ELR (cell line): ENCODE measurements at places on chromosomes 7 and 10.

- DNase-seq: no peak
These were observed 44.1 kb downstream of the BAMBI start for GRCh38 chr10:28721318-28721951.

GRCh38 chr10:24425151-24425550 is 216.2 kb downstream of the KIAA1217 start:
- no peak for DNase-seq

GRCh38 chr7:151207804-151208203 is 2.5 kb downstream of the H2BK1 start:
- DNase-seq: no peak

GRCh38 chr7:140594131-140594691 is 46.4 kb downstream of the DENND2A start:
- DNase-seq: no peak

DNA sequence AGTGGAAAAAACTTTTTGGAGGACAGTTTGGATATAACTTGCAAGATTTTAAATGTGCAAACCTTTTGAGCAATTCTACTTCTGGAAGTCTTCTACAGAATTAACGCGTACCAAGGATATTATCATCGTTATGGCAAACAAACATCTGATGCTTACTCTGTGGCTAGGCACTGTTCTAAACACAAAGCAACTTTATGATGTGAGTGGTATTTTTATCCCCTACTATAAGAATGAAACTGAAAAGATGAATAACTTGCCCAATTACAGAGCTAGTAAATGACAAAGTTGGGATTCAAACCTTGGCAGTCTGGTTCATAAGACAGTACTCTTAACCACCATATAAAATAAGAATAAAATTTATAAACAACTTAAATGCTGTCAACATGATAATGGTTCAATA is 15.8 kb downstream of the ASZ1 start:
- no peak for DNase-seq

DNA sequence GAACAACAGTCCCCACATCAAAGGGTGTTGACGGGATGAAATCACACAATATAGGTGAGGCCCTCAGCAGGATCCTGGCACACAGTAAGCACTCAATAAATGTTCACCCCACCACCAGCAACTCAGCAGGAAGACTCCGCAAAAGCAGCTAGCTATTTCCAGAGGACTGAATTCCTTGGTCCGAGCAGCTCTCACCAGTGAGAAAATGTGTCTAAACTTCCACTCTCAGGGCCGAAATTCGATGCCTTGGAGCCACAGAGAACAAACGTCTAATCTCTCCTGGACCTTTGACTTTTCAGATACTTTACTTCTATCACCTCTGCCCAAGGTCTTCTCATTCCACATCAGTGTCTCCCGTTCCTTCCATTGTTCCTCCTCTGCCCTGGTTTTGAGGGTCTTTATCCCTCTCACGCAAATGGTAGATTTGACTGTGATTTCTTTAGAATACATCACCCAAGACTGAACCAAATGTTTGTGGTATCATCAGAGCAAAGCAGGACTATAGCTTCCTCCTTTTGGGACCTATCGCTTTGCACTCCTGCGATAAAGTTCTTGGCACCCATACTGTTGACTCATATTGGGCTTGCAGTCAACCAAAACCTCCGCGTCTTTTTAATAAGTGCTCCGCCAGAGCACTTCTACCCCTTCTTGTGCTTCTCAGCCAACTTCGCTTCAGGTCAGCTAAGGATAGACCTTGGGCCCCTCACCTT is 903 bp upstream of the NT5C2 start:
- no peak for DNase-seq

DNA sequence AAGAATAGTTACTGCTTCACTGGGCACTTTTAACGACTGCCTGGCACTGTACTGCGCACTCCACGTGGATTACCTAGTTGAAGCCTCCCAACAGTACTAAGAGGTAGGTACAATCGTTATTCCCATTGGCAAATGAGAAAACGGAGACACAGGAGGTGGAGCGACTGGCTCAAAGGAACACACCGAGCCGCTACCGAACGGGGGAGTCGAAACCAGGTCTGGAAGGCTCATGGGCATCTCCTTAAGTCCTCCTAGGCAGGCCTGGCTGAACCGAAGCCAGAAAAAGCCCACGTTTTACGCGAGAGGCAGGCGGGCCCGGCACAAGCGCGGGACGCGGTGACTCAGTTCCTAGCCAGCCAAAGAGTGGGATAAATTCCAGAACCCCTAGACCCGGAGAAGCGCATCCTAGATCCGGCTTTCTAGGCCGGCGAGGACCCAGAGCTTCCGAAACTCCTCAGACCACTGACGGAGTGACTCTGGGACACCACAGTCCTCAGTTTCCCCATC is 472 bp downstream of the PDAP1 start:
- peak; percentile 87 for DNase-seq

- no peak for DNase-seq
These were observed 104.9 kb downstream of the RNLS start for GRCh38 chr10:88478256-88478655.

- no peak for DNase-seq
These were observed 339.2 kb downstream of the LRMDA start for GRCh38 chr10:75770626-75771081.

DNA sequence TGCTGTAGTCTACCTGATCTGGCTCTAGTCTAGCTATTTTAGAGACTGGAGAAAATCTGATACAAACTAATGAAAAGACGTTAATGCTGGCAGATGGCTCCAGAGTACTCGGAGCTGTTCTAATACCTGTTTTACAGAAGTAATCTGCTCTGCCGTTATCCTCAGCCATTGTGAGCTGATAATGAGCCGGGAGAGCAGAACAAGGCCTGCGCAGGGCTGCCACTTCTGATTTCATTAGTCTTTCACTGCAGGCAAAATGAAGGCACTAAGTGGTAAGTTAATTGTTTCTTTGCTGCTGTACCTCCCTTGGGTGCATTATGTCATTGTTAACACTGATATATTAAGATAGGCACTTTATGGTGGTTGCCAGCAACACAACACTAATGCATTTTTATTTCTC is 456.4 kb upstream of the PFKP start:
- DNase-seq: no peak

DNA sequence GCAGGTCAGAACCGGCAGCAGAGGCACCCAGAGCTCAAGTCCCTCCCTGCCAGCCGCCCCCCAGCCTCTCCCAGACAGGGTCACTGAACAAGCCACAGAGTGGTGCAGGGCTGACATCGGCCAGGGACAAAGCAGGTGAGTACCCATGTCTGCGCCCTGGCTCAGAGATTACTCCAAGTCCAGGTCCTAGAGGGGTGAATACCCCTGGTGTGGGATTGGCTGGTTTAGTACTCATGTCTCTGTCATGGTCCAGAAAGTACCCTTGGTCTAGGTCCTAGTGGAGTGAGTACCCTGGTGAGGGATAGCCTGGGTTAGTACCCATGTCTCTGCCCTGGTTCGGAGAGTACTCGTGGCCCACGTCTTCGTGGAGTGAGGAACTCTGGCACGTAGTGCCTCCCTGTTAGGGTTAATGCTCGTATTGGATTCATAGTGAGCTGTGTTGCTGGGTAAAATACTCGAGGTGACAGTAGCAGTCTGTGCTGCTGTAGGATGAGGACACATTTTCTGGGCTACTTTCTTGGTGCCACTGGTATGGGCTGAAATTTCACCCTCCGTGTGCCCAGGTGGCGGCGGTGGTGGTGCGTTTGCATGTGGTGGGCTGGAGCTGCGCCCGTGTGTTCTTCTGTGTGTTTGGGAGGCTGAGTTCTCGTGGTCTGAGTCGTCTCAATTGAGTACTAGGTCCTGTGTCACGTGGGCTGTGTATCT is 25.5 kb upstream of the KNDC1 start:
- no peak for DNase-seq

DNA sequence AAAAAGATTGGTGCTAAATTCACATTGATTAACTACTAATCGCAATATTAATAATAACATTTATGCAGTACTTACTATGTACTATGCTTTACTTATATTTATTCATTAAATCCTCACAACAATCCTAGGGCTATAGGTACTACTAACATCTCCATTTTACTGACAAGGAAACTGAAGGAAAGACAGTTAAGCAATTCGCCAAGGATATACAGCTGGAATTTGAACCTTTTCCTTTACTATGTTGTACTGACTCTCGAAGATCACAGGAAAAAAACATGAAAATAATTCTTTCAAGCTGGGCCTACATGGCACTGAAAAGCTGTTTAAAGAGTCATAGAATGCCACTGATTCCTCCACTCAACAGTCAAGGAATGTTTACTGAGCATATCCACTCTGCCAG is 185.4 kb downstream of the IPMK start:
- no peak for DNase-seq

DNA sequence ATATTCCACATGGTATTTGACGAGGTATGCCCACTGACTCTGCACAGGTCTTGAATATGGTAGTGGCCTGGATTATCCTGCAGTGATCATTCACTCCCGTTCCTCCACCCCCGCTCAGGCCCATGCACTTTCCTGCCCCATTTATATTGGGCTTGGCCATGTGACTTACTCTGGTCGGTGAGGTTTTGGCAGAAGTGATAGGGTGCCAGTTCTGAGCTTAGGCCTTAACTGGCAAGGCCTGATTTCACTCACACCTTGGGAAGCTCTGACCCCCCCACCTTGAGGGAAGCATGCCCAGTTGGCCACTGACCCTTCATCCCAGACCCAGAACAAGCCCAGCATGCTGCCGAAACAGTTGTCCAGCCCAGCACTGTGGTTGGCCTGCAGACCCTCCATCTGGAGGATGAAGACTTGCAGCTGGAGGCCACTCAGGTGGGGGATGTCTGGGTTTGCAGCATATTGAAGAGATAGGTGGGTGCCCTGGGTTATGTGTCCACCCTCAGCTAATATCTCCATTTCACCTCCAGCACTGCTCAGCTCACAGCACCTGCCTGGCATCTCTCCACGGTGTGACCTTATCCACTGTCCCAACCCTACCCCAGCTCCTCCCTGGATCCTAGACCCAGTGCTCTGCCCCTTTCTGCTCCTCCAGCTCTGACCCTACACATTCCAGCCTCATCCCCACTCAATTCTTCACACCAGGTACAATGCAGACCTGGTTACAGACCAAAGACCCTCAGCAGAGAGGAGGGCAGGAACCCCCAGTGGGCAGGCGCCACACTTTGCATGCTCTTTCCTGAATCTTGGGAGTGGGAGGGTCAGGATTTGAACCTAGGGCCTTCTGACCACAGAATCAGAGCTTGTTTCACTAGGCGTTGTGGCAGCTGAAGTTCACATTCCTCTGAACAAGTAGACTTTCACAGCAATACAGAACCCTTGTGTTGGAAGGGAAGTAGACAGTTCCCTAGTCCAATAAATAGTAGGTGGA is 138.1 kb upstream of the CHST15 start:
- DNase-seq: no peak

GRCh38 chr7:134992626-134993179 is 6.4 kb downstream of the AGBL3 start:
- DNase-seq: no peak

DNA sequence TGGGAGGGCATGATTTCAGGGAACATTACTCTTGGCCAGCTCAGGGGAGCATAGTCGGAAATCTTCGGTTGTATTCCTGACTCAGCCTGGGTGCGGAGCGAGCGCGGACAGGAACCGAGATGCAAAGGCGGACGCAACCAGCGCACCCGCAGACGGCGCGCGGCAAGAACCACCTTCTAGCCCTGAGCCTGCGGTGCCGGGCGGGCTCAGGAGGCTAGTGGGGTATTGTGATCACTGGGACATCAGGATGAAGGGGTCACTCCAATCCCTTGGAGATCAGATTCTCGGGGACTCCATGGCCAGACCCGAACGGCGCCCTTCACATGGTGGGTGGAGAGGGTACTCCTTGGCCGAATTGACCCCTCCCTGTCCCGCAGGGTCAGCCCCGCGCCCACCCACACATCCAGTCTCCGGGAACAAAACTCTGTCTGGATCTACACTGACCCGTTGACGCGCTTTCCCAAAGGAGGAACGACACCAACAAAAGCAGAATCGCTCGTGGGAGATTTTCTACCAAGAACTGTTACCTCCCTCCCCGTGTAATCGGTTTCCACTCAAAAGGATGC is 730.5 kb downstream of the ZWINT start:
- DNase-seq: no peak

DNA sequence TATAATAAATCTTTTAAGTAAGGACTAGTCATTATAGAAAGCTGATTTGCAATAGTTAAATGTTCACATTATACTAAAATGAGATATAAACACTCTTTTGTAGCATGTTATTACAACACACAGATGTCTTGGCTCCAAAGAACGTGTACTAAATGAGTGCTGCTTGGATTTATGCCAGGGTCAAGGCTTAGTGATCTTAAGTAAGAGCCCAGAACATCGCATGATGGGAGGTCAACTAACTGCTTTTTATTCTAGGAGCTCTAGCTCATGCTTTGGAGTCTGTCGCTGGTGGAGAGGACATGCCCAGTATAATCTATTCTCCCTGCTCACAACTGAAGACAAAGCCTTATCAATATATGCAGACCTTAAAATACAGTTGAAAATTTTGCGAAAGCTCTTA is 315.1 kb downstream of the BBS9 start:
- DNase-seq: no peak

- peak; percentile 74 for DNase-seq
These were observed 117.2 kb downstream of the PIP4K2A start for GRCh38 chr10:22597138-22597537.

GRCh38 chr10:132205650-132206376 is 19.1 kb downstream of the DPYSL4 start:
- no peak for DNase-seq

DNA sequence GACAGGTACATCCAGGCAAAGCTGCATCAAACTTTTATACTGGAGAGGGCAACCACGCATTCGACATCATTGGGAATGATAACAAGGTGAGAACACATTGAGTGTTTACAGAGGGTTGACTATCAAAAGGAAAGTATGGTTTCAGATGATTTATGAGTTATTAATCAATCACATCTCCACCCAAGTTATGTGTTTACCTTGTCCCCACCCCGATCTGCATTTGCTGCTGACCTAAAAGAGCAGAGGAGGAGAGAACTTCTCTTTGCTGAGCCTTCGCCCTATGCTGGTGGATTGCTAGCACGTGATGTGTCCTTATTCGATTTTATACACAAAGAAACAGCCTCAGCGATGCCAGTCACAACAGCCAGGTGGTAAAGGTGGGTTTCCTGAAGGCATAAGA is at the start of gene MSMB:
MSMB (minus strand) TSS at position 9 of the 400 bp plus-strand sequence. CDS start 32 bp downstream, outside the sequence.
- DNase-seq: no peak

DNA sequence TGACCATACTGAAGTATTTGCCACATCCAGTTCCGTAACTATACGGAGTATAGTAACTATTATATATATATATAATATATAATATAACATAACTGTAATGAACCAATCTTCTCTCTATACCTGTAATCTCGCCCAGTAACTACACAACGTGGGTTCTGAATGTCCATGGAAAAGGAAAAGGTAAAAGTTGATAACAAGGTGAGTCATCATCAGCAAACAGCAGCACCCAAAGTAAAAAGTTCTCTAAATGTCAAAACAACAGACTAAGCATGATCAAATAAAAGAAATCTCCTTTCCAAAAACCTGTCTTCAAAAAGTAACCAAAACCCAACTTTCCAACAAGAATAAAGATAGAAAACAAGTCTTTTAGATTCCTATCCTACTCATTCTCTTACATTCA is 42.8 kb downstream of the ELAPOR2 start:
- DNase-seq: no peak

GRCh38 chr7:1341361-1342089 is 108.9 kb downstream of the UNCX start:
- no peak for DNase-seq

- no peak for DNase-seq
These were observed 446.0 kb upstream of the PODXL start for GRCh38 chr7:132002343-132002968.
